ENCODE measurements at places on chromosomes 2 and 18. TPM values are rescaled to one million over a fixed set of nuclear protein-coding genes. Genes with fewer than 3 reads are reported as not detected.

GRCh38 chr2:102355526-102356380 is at the start of gene IL18R1:
IL18R1 (plus strand) TSS chr2:102355796; CDS start chr2:102362661, 6,865 bp downstream.
- peaks cover 49% of the 10 kb centered on the region for H3K4me1 ChIP-seq
- peak within 1 kb of the TSS; percentile 99 for H3K27ac ChIP-seq

Gene IL1RL1
- total RNA-seq, result 36.3 TPM

DNA sequence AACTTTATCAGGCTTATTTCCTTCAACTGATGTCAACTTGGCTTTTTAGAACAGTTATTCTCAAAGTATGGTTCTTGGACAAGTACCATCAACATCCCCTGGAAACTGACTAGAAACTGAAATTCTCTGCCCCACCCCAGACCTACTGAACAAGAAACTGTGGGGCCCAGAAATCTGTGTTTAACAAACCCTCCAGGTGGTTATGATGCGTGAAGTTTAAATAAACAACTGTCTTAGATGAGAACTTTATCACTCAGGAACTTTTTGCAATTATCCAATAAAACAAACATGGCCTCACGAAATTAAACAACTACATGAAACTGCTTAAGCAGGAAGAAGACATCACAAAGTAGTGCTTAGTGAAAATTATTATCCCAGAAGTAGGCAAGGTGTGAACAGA is 4.4 kb downstream of the HIBCH start:
- peaks cover 5% of the 10 kb centered on the region for H3K36me3 ChIP-seq
- DNase-seq, result no peak
- H3K27ac ChIP-seq, result no peak overlapping the region
- H3K4me1 ChIP-seq, result peaks cover 28% of the 10 kb centered on the region
- peak overlapping the region; percentile 8 for H3K4me3 ChIP-seq

DNA sequence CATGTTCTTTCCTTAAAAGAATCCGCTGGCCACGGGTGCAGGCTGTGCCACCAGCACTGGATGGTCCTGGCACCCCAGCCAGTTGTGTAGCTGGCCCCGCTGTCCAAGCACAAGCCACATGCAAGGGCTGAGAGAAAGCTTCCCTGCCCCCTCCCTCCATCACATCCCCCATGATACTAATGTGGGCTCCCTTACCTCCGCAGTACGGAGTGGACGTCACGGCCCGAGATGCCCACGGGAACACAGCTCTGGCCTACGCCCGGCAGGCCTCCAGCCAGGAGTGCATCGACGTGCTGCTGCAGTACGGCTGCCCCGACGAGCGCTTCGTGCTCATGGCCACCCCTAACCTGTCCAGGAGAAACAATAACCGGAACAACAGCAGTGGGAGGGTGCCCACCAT is 44.5 kb downstream of the GBX2 start:
- no peaks in the 10 kb centered on the region for H3K27me3 ChIP-seq
- no peaks in the 10 kb centered on the region for H3K4me1 ChIP-seq
- no peak overlapping the region for H3K4me3 ChIP-seq
- H3K36me3 ChIP-seq, result no peaks in the 10 kb centered on the region

- H3K27me3 ChIP-seq, result no peaks in the 10 kb centered on the region
- peak overlapping the region; percentile 98 for H3K4me3 ChIP-seq
- H3K27ac ChIP-seq, result peak overlapping the region; percentile 98
- H3K36me3 ChIP-seq, result peaks cover 11% of the 10 kb centered on the region
- H3K4me1 ChIP-seq, result peaks cover 44% of the 10 kb centered on the region
These were observed 601 bp downstream of the ENOSF1 start for GRCh38 chr18:711657-712400.

DNA sequence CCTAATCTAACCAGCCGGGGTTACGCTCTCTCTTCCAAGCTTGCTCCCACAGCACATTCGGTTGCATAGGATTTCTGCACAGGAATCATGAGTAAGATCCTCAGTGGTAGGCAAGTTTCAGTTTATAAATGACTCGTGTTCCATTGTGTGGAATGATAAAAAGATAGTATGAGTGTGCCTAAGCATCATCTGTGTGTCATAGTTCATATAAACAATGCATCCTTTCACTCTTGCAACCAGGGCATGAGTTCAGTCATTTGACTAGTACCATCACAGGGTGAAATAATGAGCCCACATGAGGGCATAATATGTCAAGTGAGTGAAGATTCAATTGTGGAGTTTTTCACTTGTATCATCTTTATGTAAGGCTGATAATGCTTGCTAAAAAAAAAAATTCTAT is 417.1 kb upstream of the CDH2 start:
- H3K27me3 ChIP-seq, result no peaks in the 10 kb centered on the region
- no peak overlapping the region for H3K27ac ChIP-seq
- no peak for DNase-seq

Gene CPLX4
- not detected for total RNA-seq

Measured in natural killer cell treated with Interleukin-12 subunit alpha and Interleukin-12 subunit beta and Interleukin-15 and Interleukin-18, amount 100 ng/mL, for 72 hours (primary cell).